ENCODE measurements at places on chromosomes 12 and 14. TPM values are rescaled to one million over a fixed set of nuclear protein-coding genes. Genes with fewer than 3 reads are reported as not detected.

ZNF839 gene
- total RNA-seq = 7.7 TPM

CCNB1IP1 gene
- 42.3 TPM for total RNA-seq

RD3L gene
- total RNA-seq = not detected

DEPDC4 gene
- total RNA-seq = 1.5 TPM

DIO3 gene
- total RNA-seq = not detected

PLEKHD1 gene
- not detected for total RNA-seq

PPP1R36 gene
- total RNA-seq = 0.29 TPM

NEMF gene
- 37.2 TPM for total RNA-seq

SMCO2 gene
- 0.12 TPM for total RNA-seq

NUBPL gene
- total RNA-seq = 9.4 TPM

Data from A549 treated with GW870086 at 1 μM for 4 hours (cell line).